NCI-H69 (cell line): ENCODE measurements at places on chromosomes 12 and 14.

DNA sequence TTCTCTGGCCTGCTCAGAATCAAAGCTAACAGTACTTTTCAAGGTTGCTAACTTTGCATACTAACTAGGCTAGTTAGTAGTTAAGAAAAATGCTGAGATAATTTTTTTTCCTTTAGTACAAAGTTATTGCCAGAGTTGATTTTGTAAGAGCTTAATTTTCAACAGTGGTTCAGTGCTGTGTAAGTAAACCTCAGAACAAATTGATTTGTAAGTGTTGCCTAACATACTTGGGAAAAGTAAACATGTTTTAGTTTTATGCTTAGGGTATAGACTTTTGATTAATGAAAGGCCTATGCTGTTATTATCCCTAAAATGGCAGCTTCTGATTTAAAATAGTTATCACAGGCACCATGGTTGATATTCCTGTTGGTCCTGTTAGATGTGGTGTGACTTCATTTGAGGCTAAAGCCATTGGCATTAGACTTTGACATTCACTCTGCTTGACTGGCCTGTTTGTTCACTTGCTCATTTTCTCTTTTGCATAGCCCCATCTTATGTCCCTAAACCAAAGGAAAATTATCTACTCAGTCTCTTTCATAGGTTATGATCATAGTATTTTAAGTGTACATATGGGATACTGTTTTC, 5.2 kb downstream of the CMAS start:
- no peak for DNase-seq

DNA sequence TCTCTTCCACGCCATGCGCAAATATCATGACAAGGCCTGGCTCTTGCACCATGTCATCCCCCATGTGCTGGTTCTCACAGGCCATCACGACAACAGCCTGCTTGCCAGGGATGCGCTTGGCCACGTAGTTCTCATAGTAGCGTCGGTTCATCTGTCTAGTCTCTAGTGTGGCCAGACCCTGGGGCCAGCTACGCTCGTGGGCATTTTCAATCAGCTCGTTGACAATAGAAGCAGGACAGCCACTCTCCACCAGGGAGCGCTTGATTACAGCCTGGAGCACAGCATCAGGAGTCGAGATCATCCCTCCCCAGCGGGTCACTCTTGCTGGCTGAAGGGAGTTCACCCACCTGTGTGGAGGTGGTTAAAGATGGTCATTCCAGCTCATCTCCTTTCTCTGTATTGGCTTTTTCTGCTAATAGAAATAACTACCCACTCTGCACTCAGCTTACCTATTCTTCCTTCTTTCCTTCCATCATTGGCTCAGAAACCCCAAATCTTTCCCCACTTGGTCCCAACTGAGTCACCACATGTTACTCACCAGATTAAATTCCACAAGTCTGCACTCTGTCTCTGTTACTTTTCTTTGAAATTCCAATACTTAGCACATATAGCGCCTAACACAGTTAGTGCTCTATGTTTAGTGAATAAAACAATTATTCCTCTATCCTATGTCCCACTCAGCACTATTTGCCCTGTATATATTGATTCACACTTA, 15.1 kb downstream of the RNF41 start:
- DNase-seq: peak; percentile 47

GRCh38 chr14:20468764-20469241, 403 bp upstream of the PNP start:
- no peak for DNase-seq

GRCh38 chr12:22729431-22729956, 104.5 kb downstream of the ETNK1 start:
- no peak for DNase-seq

- DNase-seq: peak; percentile 54
These were observed 120.1 kb upstream of the MAX start for GRCh38 chr14:65222440-65222858.

DNA sequence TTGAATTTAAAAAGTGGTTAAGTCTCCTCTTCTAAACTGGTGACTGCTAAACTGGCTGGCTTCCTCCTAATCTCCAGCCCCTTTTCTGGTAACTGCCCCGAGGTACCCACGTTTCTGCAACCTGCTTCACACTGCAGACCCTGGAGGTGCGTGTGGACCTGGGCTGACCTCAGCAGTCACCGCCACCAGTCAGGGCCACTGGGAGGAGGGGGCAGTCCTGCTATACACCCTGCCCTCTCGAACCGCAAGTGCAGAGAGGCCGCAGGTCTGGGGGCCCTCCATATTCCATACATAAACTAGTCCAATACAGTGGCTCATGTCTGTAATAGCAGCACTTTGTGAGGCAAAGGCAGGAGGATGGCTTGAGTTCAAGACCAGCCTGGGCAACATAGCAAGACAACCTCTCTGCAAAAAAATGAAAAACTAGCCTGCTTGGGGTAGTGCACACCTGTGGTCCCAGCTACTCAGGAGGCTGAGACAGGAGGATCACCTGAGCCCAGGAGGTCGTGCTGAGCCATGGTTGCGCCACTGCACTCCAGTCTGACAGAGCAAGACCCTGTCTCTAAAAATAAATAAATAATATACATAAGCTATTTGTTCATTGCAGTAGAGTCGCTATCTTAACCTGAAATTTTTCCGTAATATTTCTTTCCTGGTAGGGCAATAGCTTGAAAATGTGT, 25.6 kb downstream of the VPS37B start:
- no peak for DNase-seq

DNA sequence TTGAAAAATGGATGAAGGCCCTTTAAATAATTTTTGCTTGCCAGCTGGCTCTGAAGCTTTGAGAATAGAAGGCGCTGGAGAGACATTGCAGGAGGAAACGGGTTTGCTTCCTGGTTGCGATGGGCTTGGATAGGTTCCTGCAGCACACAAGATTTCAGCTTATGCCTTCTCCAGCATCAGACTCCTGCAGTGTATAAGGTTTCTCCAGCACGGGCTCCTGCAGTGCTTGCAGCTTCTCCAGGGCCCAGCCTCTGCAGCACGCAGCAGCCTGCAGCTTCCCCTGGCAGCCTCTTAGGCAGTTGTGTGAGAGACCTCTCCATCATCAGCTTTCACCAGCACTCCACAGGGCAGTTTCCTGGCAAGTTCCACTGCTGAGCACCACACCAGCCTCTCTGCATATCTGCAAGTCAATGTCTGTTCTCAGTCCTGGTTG, 78.7 kb upstream of the ZDHHC17 start:
- no peak for DNase-seq

- no peak for DNase-seq
These were observed at the start of gene SERPINA4 for GRCh38 chr14:94560751-94561655. Gene SERPINA4 (plus strand): TSS chr14:94561442. CDS start chr14:94563483, 2,041 bp downstream.

DNA sequence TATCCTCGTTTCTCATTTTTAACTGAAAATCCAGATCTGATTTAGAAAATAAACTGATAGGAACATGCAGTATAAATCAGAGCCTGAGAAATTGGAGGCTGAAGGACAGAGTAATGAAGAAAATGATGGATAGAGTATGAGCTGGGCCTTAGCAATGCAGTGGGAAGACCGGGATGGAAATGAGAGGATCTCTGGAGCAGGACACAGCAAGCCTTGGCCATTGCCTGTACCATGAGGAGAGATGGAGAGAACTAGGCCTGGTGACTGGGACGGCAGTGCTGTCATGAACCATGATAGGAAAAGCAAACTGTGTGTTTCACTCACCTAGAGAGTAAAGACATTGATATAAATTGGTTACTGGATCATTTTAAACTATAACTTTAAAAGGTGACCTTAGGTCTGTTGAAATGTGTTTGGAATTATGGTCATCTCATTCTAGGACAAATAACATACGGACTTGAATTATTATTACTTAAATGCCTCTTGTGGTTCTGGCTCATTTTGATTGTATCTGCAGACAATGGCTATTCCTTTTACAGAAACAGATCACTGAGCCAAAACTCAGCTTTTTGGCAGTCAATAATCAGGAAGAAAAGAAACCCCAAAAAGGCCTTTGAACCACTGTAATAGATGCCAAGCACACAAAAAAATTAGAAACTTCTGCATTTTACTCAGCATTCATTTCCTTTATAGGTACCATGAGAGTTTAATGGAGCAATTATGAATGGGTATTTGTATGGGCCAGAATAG, 251.9 kb upstream of the PRKD1 start:
- DNase-seq: no peak
